H1 (cell line): ENCODE measurements at places on chromosomes 11 and 22. TPM values are rescaled to one million over a fixed set of nuclear protein-coding genes. Genes with fewer than 3 reads are reported as not detected.

Gene LRRC4C
- 1.9 and 2.2 TPM in 2 replicates for total RNA-seq

Gene HPS5
- 16.7 and 18.5 TPM in 2 replicates for total RNA-seq

Gene NXPE1
- total RNA-seq, result not detected in 2 replicates

GRCh38 chr11:104830080-104830479, 68.2 kb downstream of the CASP12 start:
- no peak for DNase-seq

DNA sequence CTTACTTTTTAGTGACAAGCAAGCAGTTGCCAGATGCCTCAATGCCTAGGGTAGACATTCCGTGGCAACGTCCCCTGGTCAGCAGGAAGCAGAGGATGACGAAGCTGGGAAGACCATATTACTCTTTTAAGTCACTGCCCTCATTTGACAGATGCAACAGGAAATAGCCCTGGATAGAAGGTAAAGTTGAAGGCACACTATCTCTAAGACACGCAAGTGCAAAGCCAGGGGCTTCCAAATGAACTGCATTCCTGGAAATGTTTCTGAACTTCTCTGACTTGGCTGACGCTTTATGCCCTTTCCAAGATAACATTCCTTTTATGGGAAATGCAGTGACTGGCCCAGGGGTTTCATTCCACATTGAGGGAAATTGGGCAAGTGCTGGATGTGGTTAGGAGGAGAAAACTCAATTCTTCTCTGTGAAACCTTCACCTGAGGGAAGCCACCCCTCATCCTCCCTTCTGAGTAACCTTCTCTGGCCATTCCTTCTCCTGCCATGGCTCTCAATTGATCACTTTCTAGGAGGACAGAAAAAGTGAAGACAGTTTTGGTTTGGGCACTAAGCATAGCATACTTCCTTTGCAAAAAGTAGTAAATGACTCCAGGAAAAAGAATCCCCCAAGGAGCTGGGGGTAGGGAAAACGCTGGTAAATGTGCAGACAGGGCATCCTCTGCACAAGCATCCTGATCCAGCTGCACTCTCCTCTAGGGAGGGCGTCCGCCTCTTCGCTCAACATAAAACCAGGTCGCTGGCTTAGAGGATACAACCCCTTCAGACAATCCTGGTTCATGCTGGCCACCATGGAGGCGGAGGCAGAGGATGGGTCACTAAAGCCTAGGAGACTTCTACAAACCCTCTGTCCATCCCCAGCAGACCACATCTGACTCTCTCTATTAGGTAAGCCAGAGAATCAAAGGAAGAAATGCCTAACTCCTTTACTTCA, 14.5 kb downstream of the PCSK7 start:
- no peak for DNase-seq
